ENCODE measurements at places on chromosomes 12 and 14.

DNA sequence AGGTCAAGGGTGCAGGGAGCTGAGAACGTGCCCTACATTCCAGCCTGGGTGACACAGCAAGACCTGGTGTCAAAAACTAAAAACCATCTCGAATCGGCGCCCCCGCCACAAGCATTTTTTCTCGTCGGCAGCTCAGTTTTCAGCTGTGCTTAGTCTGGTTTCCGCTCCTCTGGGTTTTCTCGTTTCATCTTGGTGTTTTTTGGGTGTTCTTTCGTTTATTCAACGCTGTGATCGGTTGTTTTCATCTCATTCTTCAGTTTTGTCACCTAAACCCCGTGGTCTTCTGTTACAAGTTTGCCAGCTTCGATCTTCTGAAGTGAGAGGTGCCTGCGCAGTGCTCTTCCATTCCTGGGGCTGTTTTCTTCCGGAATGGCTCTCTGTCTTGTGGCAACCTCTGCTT is 41.4 kb downstream of the NOC4L start:
- peak; percentile 44 for DNase-seq

DNA sequence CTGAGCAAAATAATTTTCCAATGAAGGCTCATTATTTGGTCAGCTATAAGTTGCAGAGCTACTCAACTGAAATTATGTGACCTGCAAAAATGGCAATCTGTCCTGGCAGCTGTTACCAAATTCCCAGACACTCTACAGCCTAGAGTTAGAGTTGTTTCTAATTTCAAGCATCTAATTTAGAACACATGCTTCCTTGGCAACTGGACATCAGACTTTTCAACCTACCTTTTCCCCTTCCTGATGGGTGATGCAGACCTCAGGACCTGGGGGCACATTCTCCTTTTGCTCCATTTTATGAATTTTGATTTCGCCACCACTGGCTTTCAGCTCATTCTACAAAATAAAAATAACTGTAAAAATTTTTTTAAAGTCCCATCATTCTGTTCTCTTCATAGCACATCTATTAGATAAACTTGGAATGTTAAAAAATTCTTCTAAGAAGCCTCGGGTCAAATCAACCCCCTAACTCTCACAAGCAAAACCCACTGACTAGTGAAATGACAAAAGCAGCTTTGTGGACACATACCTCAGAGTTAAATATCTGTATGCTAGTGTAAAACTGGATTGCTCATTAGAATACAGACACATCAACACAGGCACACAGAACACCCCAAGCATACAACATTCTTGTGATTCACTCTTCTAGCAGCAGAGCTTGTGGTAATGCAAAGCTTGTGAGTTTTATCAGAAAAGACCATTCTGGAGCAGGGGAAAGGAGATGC is 33.5 kb upstream of the CERS5 start:
- DNase-seq, result no peak

- DNase-seq, result no peak
Observed at GRCh38 chr14:66143387-66144112, 342.6 kb upstream of the CCDC196 start.

- DNase-seq, result no peak
Observed at GRCh38 chr12:45575417-45575816, 154.1 kb upstream of the ARID2 start.

- no peak for DNase-seq
Observed at GRCh38 chr14:75359098-75359497, 68.7 kb upstream of the JDP2 start.

GRCh38 chr14:70713511-70713916 is 71.8 kb downstream of the TTC9 start:
- no peak for DNase-seq

DNA sequence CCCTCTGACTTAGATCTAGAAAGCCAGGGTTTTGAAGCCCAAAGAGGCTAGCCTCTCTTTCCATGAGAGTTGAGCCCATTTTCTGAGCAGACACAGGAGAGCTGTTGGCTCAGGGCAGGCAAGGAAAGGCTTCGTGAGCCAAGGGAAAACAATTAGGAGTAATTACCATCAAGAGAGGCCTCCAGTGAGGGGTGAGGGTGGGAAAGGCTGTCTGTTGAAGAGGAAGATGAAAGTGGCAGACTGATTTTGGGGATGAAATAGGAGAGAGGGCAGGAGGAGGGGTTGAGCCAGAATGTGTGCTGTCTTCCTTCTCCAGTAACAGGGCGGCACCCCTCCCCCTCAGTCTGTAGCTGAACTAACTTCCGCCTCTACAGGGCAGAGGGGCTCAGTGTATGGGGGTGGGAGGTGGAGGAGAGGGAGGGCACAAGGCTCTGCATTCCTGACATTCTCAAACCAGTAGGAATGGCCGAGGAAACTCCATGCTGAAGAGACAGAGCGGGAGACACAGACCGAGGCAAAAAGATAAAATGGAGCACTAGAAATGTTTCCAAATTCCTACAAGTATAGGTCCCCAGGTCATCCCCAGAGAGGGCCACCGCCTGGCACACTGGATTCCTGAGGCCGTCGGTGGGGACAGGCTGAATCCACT is 33.1 kb upstream of the COL2A1 start:
- DNase-seq, result no peak

- DNase-seq, result peak; percentile 80
Observed at GRCh38 chr12:54984658-54985376, at the start of gene TESPA1. TESPA1 (minus strand) TSS chr12:54984762; CDS start chr12:54974562, 10,200 bp downstream.

GRCh38 chr12:41514021-41514777 is 326.1 kb downstream of the PDZRN4 start:
- no peak for DNase-seq

DNA sequence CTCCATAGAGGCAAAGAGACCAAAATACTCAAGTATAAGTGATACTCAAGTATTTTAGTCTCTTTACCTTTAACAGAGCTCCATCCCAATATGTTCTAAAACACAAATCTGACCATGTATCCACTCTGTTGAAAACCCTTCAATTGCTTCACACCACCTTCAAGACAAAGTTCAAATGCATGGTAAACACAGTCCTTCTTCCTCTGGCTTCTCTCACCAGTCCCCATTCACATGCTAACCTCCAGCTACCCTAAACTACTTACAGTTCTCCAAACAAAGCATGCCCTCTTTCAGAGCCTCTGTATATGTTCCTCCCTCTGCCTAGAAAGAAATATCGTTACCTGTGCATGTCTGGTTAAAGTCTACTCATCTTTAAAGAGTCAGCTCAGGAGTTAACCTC is 100.2 kb downstream of the NUMB start:
- DNase-seq, result no peak

DNA sequence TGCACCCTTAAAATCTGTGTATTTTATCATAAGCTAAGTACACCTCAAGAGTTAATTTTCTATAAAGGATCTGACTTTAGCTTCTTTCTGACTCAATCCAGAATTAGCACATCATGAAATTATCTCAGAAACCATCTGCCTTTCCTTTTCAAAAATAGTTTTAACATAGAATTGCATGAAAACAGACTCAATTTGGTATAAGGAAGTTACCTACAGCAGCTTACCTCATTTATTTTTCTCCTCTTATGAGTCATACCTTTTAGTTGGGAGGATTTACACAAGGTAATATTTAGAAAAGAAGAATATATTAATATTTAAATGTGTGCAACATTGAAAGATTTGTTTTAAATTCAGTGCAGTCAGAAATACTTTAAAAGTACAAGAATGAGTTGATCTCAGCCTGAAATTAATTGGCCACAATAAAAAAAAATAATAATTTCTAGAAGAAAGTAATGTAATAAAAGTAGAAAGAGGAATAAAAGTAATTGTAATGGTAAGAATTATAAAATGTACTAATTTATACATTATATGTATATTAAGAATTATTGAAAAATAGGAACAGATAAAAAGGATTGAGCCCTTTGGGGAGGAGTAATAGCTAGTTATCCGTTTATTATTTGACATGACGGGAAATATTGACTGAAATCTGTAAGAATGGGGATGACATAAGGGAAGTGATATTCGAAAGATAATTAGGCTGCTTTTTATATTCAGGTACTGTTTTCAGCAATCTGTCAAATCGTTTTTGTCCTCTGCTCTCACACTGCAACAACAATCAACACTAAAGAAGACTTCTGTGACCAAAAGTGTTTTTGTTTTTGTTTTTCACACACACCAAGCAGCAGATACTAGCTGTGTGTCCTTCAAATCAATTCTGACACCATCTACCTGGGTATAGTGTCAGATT is 20.5 kb downstream of the ADAM21 start:
- DNase-seq, result no peak

DNA sequence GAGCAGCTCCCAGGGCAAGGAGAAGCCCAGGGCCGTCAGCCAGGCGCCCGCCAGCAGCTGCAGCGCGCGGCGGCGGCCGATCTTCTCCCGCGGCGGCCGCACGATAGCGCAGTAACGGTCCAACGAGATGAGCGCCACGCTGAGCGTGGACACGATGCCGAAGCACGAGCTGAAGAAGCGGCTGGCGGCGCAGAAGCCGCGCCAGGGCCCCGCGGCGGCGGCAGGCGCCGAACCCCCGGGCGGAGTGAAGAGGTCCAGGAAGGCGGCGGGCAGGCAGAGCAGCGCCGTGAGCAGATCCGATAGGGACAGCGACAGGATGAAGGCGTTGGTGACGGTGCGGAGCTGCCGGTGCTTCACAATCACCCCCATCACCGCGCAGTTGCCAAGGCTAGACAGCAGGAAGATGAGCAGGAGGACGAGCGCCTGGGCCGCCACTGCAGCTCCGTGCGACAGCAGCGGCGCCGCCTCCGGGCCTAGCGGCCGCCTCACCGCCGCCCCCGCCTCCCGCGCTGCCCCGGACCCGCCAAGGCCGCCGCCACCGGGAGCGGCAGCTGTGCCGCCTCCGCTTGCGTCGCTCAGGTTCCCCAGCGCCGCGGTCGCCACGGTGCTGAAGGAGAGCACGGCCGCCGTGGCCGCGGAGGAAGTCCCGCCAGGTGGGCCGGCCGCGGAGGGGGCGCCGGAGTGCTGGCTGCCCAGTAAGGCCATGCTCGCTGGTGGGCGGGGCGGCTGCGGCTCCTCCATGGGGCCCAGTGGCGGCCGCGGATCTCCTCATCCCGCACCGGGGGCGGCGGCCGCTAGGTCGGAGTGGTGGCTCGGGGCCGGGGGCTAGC is 479 bp downstream of the GPR135 start:
- peak; percentile 73 for DNase-seq

DNA sequence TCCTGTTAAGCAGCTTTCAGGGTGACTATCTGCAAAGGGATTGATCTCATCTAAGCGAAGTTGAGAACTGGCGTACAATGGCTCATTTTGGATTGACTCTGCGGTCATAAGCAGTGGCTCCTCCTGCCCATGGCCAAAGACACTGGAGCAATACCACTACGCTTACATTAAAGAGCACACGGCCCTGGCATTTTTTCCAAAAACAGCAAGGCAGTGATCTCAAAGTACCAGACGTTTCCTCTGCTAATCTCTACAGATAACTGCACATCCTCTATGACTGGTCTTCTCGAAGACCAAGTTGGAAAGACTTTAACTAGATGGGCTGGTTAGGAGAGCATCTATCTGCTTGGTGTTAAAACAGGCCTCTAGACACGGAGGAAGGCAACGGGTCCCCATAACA is 2.7 kb downstream of the PITPNM2 start:
- no peak for DNase-seq

- DNase-seq, result no peak
Observed at GRCh38 chr14:34911209-34912150, 36.3 kb upstream of the BAZ1A start.

GRCh38 chr12:123094349-123095077 is 56.4 kb downstream of the PITPNM2 start:
- no peak for DNase-seq

- DNase-seq, result no peak
Observed at GRCh38 chr14:79721399-79722084, 489.8 kb downstream of the DIO2 start.

GRCh38 chr12:28017126-28017872 is 44.8 kb upstream of the PTHLH start:
- DNase-seq, result no peak

GRCh38 chr14:95294834-95295599 is 24.7 kb downstream of the CLMN start:
- no peak for DNase-seq

DNA sequence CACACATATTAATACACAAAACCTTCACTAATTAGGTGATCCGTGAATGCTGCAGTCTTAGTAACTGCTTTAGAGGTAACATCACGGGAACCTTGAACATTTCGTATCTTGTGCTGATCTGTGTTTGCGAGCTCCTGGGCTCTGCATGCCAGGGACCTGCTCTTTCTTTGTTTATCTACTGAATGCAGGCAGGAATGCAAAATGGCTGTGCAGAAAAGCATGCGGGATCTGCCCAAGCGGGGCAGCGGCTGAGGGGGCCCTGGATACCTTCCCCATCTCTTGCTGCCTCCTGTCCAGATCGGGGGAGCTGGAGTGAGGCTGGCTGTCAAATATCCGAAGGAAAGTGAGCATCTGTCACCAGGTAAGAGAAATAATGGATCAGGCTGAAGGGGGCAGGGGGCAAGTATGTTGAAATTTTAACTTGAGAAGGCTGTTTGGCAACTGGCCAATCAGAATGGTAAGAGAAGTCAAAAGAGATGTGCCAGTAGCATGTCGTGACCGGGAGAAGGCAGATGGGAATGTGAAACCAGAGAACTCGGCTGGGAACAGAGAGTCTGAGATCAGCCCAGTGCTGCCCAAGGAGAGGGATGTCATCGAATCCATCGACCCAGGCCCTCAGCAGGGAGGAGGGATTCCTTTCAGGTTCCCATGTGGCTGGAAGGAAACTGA is 191.4 kb downstream of the TTC7B start:
- no peak for DNase-seq

Data from activated T-cell treated with anti-CD3 and anti-CD28 coated beads, Interleukin-2, amount 50 U/mL, for 24 hours (primary cell).